NCI-H2029 (cell line): ENCODE measurements at places on chromosomes 7 and 10.

GRCh38 chr10:96612055-96612830, 25.4 kb upstream of the TM9SF3 start:
- no peak for DNase-seq

- DNase-seq = no peak
These were observed 463.5 kb downstream of the DNAJB6 start for GRCh38 chr7:157800281-157800680.

DNA sequence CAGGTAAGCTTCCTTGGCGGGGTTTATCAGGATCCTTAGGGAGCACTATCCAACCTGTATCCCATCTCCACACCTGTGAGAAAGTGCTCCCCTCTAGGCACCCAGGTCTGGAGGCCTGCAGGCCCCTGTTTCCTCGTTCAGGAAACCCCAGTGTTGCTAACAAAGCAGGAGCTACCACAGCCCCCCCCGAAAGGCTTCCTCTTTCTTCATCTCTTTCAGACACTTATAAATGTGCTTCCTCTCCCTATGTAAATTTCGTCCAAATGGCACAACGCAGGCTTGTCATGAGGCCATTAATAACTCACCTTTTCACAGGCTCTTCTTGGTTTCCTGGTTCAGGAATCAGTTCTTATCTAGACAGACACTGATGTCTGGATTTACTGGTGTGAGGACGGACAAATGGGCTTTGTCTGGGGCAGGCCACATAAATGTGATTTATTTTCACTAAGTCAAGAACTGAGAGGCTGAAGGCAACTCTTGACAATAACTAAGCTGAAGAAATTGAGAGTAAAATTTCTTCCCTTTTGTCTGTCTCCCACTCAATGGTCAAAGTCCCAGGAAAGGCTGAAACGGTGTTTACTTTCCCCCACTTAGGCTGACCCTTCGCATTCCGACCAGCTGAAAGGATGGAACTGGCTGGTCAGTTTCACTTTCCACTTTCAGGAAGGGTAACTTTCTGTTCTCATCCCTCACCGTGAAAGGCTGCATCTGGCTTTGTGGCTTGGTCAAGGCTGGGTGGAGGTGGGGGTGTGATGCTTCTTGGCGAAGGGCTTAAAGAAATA, 46.8 kb downstream of the PIK3AP1 start:
- no peak for DNase-seq

DNA sequence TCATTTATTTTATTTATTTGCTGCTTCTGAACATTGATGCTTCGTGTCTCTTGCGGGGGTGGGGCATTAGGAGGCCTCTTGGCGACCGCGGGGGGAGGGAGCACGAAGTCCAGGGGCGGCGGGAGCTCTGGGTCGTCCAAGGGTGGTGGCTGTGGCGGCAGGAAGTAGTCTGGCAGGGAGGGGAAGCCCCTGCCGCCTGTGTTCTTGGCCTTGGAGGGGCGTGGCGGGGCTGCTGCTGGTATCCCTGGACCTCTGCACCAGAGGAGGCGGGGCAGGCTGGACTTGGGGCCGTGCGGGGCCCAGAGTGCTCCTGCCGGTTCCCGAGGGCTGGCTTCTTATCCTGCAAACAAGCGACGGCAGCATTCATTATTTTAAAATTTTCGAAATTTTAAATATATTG, 70.5 kb upstream of the ABI1 start:
- DNase-seq = no peak

DNA sequence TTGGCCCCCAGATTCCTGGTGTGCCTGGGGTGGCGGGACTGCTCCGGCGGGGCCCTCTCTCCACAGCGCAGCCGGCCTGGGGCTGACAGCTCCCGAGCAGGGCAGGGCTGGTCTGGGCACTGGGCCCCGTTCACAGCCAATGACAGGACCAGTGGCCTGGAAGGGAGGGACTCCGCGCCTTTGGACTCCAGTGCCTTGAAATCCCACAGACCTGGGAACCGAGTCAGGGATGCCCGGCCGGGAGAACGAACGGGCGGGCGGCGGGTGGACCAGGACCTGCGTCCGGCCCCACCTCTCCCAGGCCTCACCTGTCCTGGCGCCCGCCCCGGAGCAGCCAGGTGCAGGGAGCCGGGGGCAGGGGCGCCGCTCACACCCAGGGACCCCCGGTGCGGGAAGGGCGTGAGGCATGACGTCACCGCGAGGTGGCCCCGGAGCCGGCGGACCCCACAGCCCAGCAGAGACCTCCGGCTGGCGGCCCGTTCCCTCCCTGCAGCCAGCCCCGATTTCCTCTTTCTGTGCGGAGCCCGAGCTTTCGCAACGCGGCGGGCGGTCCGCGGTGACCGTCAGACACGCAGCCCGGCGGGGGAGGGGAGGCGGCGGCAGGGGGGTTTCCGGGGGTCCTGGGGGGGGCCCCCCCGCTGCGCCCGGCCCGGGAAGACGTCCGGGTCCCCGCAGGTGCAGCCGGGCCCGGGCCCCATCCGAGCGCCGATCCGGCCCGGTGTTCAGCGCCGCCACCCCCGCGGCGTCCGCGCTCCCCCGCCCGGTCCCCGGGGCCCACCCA, 743 bp downstream of the ADAP1 start:
- no peak for DNase-seq

DNA sequence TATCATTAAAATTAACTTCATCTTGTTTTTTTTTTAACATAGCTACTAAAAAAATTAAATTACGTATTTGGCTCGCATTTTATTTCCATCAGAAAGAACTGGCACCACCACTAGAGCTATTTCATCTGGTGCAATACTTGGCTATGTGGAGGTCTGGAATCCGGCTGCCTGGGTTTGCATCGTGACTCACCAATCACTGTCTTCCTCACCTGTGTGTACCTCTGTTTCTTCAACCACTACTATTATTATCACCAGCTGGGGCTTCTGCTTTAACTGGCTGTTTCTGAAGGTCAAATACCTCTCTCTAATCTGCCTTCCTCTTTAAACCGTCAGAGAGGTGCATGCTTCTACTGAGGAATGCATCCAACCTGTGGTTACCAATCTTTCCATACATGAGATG, 6.5 kb downstream of the WDR91 start:
- DNase-seq = no peak

- DNase-seq = no peak
These were observed 24.4 kb upstream of the SEPHS1 start for GRCh38 chr10:13372524-13372923.

DNA sequence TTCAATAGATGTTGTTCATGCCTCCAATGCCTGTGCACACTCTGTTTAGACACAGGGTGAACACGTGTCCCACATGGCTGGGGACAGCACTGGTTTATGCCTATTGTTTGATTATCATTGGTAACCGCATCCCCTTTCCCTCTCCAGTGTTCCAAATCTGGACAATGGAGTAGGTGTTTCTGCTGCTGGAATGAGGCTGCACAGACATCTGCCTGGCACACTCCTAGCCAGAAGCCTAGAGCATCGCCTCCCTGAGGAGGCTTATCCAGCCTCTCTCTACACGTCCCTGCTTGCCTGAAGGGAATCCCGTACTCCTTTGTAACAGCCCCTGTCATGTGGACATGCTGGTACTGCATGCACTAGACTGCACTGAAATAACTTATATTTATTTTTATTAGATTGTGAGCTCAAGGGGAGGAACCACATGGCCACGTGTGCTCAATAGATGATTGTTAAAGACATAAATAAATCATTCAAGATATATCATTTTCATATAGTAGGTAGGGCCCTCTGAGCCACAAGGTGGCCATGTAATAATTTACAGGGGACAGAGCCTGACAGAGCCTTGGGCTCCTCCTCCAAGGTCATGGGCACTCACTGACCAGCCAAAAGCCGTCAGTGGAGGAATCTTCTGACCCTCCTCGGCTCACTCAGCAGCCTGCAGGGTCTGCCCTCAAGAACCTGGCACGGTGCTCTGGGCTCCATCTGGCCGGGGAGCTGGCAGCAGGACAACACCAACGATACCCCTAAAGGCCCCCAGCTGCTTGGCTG, 310.9 kb upstream of the ZNF32 start:
- DNase-seq = no peak

GRCh38 chr7:92625617-92626016, 35.4 kb upstream of the FAM133B start:
- no peak for DNase-seq

GRCh38 chr10:62014510-62014909, 113.0 kb downstream of the ARID5B start:
- DNase-seq = no peak

GRCh38 chr7:69654381-69654780, 56.1 kb downstream of the AUTS2 start:
- peak; percentile 85 for DNase-seq

- no peak for DNase-seq
These were observed 78.5 kb downstream of the EBF3 start for GRCh38 chr10:129885526-129885925.

DNA sequence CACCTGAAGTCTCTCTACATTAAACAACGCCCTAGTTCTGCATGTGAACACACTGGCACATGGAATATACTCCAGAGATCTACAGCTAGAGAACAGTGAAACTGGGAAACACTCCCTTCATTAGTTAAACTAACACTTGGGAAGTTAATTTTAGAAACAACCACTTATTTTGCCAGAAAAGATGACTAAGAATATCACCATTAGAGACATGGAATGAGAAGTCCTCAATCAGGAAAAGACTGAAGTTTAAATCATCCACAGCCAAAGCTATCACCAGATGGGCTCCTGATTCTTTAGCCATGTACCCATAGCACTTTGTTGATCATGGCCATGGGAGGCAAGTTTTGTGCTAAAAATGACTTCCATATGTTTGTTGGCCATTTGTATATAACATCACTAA, 719.5 kb downstream of the KCNMA1 start:
- DNase-seq = no peak
